Stimulated activated CD4-positive, alpha-beta T cell treated with anti-CD3 and anti-CD28 coated beads, Interleukin-15, amount 100 ng/mL, for 1 hour (primary cell): ENCODE measurements at places on chromosomes 1 and 21.

DNA sequence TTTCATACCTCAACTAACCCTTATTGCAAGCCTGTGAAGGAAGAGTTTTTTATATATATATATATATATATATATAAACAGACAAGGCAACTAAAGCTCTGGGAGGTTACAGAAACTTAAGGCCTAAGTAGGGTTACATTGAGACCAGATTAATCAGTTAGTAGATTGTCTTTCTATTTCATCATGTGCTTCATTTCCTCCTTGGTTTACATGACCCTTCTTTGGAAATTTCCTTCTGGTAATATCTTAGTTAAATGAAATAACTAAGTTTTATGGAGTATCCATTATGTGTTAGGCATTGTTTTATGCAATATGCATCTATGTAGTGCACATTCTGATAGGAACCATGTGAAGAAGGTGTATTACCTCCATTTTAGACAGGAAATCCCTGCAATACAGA lies 112.7 kb downstream of the FGGY start:
- DNase-seq: no peak

GRCh38 chr1:221411283-221411682 lies 330.6 kb downstream of the DUSP10 start:
- DNase-seq: no peak

DNA sequence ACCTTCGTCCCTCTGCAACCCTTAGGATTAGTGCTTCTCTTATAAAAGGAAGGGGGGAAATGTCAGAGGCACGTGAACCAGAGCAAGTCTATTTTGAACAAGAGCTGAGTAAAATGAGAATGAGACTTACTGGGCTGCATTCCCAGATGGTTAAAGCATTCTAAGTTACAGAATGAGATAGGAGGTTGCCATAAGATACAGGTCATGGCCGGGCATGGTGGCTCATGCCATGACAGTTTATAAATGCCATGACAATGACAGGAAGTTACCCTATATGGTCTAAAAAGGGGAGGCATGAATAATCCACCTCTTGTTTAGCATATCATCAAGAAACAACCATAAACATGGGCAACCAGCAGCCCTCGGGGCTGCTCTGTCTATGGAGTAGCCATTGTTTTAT lies 2.5 kb upstream of the AQP10 start:
- DNase-seq: no peak

DNA sequence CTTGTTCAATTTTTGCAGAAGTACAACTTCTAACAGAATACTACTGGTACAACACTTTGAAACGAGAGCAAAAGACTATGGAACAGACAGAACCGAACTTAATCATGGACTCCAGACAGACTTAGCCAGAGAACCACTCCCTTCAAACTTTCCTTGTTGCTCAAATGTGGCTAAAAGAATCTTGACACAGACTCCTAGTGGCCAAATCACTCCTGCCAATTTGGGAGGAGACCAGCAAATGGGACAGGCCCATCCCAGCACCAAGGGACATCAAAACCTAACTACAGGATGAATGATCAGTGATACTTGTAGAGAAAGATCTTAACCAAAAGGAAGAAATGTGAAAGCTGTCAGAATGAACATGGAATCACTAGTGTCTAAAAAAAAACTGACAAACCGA lies 154.0 kb downstream of the MATN1 start:
- no peak for DNase-seq

DNA sequence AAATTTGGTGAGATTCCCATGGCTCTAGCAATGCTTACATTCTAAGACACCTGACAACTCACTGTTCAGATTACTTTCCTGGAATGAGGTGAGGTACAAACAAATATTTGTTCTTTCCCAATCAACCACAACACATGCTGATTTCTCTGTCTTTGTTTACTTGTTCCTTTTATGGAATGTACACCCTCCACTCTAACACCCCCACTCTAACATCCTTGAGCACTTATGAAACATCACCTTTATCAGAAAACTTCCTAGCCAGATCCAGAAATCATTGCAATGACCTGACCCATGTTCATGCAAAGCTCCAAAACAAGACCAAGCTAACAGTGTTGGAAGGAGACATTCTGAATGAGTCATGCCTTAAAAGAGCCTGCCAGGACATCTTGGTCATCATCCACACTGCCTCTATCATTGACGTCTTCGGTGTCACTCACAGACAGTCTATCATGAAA lies 35.5 kb downstream of the HSD3B1 start:
- DNase-seq: no peak
